ENCODE measurements at places on chromosomes 2 and 18.
A peak's percentile ranks its signal among the peaks of the same experiment; 100 is the strongest.

- no peak for DNase-seq
Measured at GRCh38 chr18:69400253-69400975, at the start of gene DOK6. TSS of gene DOK6 (plus strand) at chr18:69400888.

- DNase-seq: no peak
Measured at GRCh38 chr18:38651736-38652135, 1086.1 kb upstream of the CELF4 start.

DNA sequence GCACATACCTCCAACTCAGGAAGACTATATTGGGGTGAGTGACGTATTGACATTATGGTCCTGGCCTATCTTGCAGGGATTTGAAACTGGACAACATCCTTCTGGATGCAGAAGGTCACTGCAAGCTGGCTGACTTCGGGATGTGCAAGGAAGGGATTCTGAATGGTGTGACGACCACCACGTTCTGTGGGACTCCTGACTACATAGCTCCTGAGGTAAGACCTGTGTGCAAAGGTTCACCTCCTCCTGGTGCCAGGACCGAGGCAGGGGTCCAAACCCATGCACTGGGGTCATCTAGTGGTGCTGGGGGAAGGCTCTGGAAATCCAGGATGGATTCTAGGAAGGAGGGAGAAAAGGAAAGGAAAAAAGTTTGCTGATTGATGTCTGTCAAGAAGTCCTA lies 152.2 kb upstream of the EPAS1 start:
- no peak for DNase-seq

DNA sequence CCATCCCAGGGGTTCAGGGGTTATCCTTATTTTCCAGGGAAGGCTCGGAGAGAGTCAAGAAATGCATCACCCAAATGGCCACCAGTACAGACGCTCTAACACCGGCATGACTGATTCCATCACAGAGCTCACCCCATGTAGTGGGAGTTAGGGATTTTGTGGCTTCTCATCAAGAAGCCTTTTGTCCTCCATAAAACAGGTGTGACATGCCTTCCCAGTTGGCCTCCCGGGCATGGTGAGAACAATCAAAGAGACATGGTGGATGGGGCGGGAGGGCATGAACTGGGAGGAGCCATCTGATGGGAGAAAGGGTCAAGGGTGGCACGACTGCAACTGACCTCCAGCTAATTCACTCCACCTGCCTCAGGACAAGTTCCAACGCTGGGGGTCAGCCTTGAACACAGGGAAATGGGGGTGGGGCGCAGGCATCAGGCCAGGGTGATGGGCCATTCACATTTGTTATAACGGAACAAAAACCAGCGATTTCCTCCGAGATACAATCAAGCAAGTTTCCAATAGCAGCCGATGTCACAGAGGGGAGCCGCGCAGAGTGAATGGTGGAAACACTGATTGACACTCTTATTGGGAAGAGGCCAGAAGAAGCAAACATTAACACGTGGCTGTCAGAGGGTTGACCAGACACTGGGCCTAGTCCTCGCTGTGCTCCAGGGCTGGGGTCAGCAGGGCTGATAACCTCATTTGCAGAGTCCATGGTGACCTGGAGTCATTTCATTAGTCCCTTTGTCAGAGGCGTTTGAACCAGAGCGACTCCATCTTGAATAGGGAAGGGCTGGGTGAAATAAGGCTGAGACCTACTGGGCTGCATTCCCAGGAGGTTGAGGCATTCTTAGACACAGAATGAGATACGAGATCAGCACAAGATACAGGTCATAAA lies 80.5 kb upstream of the HPCAL1 start:
- DNase-seq: no peak

GRCh38 chr2:28232295-28232694 lies 160.4 kb upstream of the FOSL2 start:
- DNase-seq: no peak

GRCh38 chr2:225326969-225327368 lies 72.5 kb upstream of the NYAP2 start:
- DNase-seq: no peak

GRCh38 chr2:222481941-222482340 lies 57.6 kb downstream of the SGPP2 start:
- DNase-seq: no peak

- DNase-seq: no peak
Measured at GRCh38 chr18:70374154-70374553, 85.3 kb downstream of the SOCS6 start.

DNA sequence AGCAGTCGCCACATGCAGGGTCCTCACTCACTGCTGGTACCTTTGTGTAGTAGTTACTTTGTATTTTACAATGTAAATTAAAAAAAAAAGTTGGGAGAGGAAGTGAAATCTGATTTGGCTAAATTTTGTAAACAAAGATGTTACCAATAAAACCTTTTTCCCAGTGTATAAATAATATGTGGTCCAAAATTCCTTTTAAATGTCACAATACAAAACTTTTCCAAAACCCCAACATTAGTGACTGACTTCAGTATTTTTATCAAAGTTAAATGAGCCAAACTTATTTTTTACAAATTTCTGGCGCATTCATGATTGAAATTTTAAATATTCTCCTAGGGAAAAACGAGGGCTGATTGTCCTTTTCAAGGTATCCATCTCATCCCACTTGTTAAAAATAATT lies 239.9 kb downstream of the AGAP1 start:
- DNase-seq: no peak

DNA sequence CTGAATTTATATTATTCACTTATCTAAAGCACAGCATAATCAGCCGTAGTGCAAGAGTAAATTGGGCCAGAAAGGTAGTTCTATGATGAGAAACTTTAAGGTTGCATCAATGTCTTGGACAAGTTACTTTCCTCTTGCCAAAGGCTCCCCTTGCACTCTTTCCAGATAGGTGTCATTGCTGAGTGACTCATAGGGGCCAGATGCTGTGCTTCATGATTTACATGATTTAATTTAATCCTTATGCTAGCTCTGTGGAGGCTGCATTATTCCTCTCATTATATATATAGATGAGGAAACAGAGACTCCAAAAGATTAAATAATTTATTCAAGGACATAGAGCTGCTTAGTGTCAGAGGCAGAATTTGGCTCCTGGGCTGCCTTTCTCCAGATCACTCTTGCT lies 5.0 kb downstream of the CFAP221 start:
- no peak for DNase-seq

DNA sequence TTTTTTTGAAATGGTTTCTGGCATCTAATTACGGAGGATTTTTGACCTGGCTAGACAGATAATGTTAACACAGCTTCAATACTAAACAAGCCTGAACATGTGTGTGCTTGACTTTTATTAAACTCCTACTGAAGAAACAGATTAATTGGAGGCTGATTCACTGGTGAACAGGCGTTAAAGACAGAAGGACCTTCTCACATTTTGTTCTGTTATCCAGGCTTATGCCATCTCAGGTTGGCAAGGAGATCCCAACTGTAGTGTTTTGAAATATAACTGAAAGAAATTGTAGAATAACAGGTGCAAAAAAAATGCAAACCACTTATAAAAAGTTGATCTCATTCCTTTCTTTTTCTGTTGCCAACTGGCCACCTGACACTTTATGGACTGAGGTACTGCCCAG lies 269.6 kb downstream of the ARHGAP15 start:
- no peak for DNase-seq

- no peak for DNase-seq
Measured at GRCh38 chr2:8378016-8378810, 303.6 kb upstream of the ID2 start.

- DNase-seq: no peak
Measured at GRCh38 chr2:157839162-157839801, 36.8 kb downstream of the ACVR1 start.

GRCh38 chr2:54940723-54941122 lies 109.5 kb downstream of the RTN4 start:
- no peak for DNase-seq

- DNase-seq: no peak
Measured at GRCh38 chr2:105081006-105081601, 43.2 kb downstream of the MRPS9 start.

DNA sequence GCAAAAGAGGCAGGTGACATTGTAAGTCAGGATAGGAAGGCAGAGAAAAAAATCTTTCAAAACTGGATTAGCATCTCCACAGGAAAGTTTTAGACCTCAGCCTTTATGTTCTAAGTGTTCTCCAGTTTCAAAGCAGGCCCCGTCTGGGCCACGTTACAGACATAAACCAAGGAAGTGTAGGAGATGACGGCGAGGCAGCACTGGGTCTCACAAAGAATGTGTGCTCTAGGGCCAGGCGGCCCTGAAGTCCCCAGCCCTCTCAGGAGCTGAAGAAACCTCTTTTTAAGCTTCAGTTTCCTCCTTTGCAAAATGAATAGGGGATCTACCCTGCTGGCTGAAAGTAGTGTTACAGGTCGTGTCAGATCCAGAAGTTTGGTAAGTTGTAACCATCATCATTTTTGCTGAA lies 81.7 kb downstream of the SPRED2 start:
- DNase-seq: no peak

GRCh38 chr2:46297546-46298271 lies 502 bp downstream of the EPAS1 start:
- peak; percentile 56 for DNase-seq

DNA sequence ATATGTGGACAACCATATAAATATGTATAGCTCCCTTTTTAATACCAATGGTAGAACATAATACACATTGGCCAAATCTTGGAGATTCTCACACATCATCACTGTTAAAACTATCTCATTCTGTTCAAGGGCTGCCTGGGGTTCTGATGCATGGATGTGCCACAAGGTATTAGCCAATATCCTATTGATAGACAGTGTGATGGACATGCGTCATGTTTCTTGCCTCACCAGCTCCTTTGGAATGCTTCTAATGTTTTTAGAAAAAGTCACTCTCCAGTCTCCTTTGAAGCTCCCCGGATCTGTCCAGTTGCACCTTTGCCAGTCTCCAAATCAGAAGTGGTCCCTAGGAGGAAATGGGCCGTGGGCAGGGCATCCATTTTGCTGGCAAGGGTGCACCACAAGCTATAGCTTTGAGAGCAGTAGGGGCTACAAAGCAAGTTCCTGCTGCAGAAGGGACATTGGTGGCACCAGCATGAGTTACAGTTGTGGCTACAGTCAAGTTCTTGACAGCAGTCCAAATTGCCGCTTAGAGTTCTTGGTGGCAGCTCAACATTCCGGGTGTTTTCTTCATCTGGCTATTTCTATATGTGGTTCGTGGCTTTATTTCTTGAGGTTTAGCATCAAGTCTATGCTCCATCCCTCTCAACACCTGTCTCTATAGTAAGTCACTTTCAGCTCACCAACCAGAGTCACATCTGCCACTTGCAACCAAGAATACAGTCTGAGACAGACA lies 25.1 kb upstream of the ATRAID start:
- no peak for DNase-seq

- DNase-seq: no peak
Measured at GRCh38 chr2:190466819-190467446, 58.8 kb downstream of the MFSD6 start.
